T-helper 9 cell (primary cell): ENCODE measurements at places on chromosomes 4 and X.

GRCh38 chrX:143435916-143436315 lies 81.4 kb downstream of the SPANXN3 start:
- no peak for DNase-seq

DNA sequence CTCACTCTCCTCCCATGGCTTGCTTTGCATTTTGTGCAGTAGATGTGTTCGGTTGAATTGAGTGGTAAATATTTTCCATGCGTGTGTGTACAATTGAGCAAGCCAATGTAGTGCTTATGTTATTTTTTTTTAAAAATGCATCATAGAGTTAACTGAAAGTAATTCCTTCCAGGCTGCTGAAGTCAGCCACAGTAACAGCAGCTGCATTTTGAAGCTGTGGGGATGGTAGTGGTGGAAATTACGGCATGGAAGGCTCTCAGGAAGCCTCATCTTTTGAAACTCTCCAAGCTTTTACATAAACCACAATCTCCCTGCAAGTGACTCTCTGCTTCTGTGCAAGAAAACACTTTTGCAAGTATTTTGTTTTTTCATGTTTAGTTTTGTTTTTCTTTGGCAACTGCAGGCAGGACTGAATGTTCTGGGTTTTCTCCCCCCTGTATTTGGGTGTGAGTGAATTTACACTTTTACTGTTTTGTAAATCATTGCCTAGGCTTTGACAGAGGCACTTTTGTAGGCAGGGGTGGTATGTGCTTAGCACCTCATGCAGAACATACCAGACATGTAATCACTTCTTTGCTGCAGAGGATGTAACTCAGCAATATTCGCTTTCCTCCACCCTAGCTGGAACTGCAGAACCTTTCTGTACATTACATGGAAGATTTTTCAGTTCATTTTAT lies 56.2 kb downstream of the LRRC66 start:
- DNase-seq: no peak

DNA sequence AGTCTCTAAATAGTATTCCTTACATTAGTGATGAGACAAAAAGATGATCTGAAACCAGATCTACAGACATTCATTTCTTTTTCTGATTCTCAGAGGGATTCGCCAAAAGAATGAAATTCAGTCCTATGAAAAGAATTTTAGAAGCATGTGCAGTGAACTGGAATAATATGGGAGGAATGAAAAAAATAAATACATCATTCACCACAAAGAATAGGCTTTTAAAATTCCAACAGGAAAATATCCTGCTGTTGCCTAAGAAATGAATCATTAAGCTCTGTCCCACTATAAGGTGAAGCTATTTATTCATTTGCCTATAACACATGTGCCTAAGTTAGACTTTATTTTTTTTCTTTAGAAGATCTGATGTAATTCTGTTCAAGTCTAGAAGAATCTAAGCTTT lies 165.9 kb downstream of the IL15 start:
- no peak for DNase-seq

- DNase-seq: no peak
Observed at GRCh38 chr4:65665771-65666523, 4.3 kb downstream of the EPHA5 start.

DNA sequence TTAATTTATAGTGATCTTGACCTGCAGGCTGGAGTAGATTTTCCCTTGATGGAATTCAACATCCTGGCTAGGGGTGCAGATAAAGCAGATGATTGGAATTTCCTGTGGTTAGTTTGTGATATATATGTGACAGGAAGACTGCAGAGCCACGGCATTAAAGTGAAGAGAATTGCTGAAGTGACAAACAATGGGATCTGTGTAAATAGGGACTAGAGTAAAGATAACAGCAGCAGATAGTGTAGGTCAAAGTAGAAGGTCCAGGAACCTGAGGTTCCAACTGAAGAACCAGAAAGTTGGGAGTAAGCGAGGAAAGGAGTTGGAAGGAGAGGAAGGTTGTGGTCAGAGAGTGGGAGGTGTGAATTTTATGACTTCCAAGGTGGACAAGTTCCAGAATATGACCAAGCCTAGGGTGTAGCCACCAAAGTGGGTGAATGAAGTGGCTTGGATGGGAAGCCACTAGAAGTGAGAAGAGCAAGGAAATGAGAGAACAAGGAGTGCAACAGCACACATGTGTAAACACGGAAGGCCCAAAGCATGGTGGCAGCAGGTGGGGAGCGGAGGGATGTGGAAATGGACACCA lies 325.0 kb downstream of the RAB28 start:
- no peak for DNase-seq

DNA sequence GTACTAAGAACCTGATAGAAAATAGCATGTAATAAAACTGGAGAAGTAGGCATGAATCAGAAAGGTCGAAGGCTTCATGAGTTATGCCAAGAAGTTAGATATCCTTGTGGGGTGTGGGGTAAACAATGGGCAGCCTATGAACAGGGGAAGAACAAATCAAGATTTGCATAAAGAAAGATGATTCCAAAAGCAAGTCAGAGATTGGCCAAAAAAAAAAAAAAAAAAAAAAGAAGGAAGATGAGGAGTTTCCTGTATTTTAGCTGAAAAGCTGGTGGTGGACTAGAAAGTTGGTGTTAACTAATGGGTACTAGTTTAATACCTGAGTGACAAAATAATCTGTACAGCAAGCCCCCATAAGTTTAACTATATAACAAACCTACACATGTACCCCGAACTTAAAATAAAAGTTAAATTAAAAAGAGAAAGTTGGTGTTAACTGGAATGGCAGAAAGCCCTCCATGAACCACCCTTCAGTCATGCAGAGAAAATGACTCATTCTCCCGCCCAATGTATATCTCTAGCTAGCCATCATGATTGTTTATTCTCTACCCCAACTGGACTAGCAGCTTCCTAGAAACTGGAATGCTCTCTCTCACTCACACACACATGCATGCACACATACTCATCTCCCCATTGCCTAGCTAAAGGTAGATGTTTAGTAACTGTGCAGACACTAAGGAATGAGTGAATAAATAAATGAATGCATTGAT lies 41.7 kb downstream of the ATP11C start:
- no peak for DNase-seq

DNA sequence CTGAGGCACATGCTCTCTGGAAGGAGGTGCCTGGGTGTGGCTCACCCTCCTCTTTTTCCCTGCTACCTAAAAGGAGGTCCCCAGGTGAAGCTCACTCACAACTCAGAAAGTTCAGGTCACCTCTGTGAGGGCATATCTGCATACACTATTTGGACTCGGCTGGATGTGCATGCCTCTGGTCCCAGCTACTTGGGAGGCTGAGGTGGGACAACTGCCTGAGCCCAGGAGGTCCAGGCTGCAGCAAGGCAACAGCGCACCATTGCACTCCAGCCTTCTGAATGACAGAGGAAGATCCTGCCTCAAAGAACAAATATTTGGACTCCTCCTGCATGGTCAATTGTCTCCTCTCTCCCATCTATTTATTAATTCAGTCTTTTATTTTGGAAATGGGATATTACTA lies 46.4 kb downstream of the CPLX1 start:
- no peak for DNase-seq

DNA sequence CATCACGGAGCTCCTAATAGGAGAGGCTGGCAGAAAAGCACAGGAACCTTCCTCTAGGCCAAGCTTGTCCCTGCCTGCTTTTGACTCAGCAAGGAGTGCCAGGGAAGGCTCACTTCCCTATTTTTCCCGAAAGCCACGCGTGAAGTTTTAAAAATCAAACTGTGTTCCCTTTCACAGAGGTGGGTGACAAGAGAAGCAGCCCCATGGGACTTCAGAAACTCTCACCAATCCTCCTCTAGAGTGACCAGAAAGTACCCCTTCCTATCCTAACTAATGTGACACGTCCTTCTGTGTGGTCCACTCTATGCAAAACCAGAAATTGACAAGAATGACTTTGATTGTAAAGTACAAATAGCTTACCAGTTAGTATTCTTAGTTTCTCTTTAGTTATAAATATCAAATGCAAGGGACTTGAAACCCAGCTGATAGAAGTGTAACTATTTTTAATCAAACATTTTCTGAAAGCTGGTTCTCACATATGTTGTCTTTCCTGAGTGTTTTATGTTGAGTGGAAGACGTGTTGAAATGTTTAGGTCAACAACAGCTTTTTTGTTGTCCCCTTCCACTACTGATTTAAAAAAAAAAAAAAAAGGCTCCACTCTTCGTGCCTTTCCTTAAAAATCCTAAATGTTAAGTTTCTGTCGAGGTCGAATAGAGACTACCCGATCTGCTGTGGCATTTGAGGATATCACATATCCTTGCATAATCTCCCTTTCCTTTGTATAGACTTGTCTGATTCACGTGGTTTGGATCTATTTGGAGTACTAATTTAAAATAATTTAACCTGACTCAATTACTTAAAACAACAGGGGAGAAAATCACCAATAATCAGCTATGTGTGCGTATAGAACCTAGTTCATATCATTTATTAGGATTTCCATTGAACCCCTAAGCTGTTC lies 42.1 kb downstream of the NFKB1 start:
- DNase-seq: no peak

GRCh38 chrX:74422576-74423288 lies 1.4 kb downstream of the SLC16A2 start:
- no peak for DNase-seq

GRCh38 chrX:118839334-118839958 lies 15.8 kb downstream of the ZCCHC12 start:
- DNase-seq: peak; percentile 45

- no peak for DNase-seq
Observed at GRCh38 chr4:88630756-88631155, 38.5 kb downstream of the HERC3 start.

DNA sequence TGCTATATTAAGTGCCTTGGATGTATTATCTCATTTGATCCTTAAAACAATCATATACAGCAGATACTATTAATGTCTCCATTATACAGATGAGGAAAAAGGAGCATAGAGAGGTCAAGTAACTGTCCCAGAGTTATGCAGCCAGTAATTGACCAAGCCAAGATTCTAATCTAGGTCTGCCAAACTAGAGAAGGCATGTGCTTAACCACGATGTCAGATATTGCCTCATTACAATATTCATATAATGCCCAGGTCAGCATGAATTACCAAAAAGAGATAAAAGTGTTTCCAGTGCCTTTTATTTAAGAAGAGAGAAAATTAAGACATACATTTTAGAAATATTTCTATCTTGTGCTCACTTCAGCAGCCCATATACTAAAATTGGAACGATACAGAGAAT lies 7.1 kb downstream of the ARHGEF6 start:
- DNase-seq: no peak

DNA sequence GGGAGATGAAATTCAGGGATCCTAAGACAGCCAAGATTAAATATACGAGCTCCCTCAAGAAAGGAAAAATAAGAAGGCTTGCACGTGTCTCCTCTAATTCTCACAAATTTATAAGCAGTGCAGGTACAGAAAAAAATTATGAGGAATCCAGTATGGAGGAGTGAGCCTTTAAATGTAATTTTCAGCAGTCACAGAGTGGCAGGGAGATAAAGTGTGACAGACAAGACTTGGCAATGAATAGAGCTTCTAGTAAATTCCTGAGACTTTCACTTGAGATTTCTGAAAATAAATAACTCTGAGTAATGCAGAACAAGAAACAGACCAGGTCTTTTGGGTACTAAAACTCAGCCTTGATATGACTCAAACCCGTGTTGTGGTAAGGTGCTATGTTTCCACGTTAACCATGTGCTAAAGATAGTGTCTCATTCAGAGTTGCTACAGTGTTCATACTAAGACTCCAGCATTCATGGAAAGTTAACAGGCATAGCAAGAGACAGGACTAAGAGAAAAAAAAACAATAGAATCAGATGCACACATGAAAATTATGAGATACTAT lies 119.8 kb downstream of the SPOCK3 start:
- no peak for DNase-seq

DNA sequence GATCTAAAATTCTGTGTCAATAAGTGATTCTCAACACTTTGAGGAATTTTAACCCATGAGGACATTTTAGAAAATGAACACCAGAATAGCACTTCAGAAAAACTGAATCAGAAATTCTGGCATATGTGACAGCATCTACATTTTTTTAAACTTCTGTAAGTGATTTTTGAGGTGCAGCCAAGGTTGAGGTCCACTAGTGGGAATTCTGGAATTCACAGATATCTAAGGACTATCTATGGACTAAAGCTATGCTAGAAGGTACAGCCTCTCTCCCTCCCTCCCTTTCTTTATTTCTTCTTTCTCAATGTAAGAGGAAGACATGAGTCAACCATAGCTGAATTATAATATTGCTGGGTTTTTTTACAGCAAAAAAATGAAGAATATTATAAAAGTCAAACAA lies 508.2 kb upstream of the ATOH1 start:
- no peak for DNase-seq

DNA sequence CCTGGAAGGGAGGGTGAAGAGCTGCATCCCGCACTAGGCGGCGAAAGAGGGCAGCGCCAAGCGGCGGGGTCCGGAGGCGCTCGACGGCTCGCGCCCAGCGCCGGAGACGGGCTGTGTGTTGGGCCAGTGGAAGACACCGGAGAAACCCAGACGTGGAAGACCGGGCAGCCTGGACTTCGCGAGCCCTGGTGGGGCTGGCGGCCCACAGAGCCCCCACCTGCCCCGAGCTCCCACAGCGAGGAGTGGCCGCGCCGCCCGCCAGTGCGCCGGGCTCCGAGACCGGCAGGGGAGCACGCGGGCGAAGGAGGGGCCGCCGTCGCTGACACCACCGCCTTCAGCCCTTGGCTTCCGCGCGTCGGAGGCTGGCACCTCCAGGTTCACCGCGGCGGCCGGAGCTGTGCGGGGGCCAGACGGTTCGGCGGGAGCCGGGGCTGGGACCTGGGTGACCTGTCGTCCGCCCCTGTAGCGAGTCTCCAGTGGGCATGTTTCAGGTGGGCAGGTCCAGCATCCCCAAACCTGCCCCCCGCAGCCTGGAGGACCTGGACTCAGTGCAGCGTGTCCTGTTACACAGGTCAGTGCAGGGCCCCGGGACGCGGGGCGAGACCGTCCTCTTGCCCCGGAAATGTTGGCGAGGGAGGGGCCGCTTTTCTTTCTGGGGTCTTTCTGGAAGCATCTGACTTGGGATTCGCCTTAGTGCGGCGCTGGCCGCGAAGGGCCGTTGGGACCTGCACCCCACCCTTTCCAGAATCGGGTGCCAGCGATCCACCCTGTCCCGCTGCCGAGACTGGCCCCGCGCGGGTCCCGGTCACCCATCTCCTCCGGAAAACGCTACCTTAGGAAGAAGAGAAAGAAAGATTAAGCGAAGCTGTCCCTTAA lies 9.6 kb upstream of the INTU start:
- no peak for DNase-seq

- no peak for DNase-seq
Observed at GRCh38 chrX:10507181-10507580, 113.2 kb downstream of the MID1 start.

GRCh38 chr4:110735686-110736085 lies 112.8 kb upstream of the PITX2 start:
- DNase-seq: no peak

GRCh38 chr4:152894673-152895072 lies 41.5 kb upstream of the FHDC1 start:
- DNase-seq: no peak
